ENCODE measurements at places on chromosomes 7 and 10.

GRCh38 chr10:47372726-47373125 is 11.4 kb downstream of the ZNF488 start:
- DNase-seq: no peak

- DNase-seq: no peak
Measured at GRCh38 chr10:66852811-66853210, 73.0 kb upstream of the LRRTM3 start.

DNA sequence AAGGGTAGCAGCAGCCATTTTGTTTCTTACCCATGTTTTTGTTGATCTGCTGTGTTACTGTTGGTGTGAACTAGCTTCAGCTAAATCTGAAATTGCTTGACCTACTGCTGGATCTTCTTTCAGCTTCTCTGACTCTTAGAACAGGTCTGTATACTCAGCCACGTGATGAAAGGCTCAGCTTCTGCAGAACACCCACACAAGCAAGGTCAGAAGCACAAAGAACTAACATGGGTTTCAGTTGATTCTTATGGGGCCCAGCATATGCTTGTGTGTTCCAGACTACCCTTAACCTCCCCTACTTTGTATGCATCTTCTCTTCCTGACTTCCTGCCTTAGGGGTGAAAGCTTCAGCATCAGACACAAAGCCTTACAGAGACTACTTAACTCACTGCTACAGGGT is 186.8 kb downstream of the HGF start:
- DNase-seq: no peak

DNA sequence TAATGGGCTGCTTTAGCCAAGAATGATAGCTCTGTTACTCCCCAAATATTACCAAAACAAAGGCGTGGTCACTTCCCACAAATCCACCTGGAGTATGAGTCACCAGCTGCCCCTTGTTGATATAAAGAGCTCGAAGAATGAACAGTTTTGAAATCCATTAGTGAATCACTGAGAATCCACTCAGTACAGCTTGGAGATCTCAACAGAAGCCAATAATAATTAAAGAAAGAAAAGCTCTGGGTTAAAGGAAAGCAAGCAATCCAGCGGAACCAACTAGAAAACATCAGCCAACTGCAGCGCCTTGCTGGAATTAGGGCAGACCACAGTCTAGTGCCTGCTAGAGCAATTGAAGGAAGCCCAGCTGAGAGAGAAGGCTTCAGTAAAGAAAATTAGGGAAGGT is 576.0 kb upstream of the C7orf33 start:
- no peak for DNase-seq

GRCh38 chr10:3265088-3265487 is 92.5 kb upstream of the PITRM1 start:
- no peak for DNase-seq

DNA sequence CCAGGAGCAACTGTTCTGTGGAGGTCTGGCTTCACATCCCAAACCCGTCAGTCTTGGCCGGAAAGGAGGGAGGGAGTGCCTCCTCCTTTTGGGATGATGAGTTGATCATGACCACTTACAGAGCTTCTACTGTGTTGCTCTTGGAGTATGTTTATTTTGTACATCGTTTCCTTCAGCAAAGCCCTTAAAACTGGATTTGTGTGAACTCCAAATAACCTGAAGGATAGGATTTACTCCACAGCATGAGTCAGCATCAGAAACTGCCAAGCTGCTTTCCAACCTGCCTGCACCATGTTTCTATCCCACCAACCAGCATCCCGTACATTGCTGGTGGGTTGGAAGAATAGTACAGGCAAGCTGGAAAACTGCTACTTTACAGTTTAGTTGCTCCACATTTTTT is 3.5 kb downstream of the CCDC201 start:
- no peak for DNase-seq

DNA sequence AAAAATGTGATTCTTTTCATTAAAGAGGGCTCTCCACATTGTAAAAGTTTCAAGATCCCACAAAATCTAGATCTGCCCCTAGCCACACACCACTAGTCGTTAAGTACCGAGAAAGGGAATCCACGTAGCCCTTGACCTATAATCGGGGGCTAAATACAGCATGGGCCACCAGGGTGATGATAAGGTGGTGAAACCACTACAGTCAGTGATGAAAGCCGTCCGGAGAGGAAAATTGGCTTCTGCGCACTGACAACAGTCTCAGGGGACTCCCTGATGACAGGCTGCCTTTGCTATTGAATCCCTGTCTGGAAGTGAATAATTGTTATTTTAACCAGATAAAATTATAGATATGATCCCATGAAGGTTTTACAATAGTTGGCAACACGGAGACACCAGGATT is 4.6 kb downstream of the TECTB start:
- DNase-seq: no peak

DNA sequence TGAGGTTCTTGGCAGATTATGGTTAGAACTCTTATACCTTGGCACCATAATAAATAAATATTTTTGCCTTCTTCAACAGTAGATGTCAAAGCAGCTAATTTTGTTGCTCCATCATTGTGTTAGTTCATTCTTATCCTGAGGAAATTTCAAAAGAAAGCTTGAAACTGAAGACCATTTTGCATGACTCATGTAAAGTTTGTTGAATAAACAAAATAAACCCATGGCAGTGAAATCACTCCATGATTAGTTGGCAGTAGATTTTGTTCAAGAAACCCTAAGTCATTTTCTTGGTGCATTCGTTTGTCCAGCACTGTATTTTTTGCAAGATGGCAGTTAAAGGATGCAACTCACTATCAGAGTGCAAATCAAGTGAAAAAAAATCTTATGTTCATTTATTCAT is 91.6 kb downstream of the HECW1 start:
- DNase-seq: no peak

DNA sequence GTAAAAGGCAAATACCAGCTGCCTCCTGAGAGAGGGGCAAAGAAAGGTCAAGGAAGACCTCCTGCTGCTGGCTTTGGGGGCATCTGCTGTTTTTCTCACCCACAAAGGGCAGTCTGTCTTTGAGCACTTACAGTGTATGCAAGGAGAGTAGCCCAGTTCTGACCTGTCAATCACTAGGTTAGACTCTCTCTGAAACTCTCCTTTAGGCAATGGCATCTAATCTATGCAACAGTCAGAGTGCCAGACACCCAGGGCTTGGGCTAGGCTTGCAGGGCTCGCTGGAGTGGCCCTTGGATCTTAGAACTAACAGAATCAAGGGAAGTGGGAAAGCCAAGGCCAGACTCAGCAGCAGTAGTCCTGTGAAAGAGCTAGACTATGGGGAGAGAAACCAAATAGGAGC is 522.9 kb downstream of the NRG3 start:
- DNase-seq: no peak

- no peak for DNase-seq
Measured at GRCh38 chr7:97671571-97671970, 60.3 kb upstream of the TAC1 start.

DNA sequence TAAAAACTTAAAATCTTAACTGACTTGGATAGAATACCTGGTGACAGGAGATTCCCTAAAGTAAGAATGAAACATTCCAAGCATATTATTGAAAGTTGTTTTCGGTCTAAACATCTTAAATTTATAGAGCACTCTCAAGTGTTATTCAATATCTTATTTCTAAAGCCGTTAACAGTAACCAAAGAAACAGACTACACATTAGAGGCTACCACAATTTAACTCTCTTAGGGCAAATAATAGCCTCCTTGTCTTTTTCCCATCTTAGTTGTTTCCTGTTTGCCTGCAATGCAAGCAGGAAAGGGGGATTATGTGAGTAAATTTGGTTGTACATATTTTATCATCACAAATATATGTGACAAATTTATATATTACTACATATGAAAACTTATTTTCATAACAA is 31.4 kb downstream of the NAPEPLD start:
- DNase-seq: no peak

GRCh38 chr10:45407542-45407941 is 33.5 kb downstream of the ALOX5 start:
- no peak for DNase-seq

- no peak for DNase-seq
Measured at GRCh38 chr7:66377045-66377444, 171.9 kb downstream of the TPST1 start.

DNA sequence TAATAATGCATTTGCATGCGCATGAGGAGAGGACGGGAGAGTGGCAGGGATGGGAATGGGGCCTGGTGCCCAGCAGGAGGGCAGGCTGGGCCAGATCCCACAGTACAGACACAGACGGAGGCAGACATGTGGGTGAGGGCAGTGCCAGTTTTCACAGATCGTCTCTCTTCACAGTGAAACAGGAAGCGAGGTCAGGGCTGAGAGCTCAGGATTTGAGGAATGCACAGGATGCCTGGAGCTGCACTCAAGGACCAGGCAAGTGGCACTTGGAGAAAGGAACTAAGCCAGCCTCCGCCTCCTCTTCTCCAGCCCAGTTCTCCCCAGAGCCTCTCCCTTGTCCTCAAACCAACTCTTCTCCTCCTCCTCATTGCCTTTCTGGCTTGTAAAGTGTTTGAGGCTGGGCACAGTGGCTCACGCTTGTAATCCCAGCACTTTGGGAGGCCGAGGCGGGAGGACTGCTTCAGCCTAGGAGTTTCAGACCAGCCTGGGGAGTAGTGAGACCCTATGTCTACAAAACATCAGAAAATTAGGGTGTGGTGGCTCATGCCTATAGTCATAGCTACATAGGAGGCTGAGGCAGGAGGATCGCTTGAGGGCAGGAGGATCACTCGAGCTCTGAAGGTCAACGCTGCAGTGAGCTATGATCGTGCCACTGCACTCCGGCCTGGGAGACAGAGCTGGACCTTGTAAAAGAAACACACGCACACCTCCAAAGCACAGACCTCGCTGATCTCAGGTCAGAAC is 115.2 kb downstream of the HIP1 start:
- DNase-seq: no peak

- no peak for DNase-seq
Measured at GRCh38 chr7:33862946-33863814, 42.2 kb upstream of the BMPER start.

- DNase-seq: no peak
Measured at GRCh38 chr7:88600695-88601094, 158.8 kb upstream of the ZNF804B start.

DNA sequence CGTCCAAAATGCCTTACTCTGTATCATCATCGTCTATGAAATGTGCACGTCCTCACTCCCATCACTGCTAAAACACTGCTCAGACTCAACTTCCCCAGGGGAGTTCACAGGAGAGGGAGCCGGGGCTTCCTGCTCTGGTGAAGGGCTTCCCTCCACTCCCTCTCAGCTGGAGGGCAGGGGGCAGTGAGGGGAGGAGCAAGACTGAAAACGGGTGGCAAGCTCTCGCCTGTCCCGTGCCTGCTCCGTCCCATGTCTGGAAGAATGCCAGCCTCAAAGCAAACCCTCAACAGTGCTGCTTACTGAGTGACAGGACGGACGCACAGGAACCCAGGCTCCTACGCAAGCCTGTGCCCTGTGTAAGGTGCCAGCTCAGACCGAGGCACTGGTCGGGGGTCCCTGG is 25.1 kb downstream of the PRKAG2 start:
- no peak for DNase-seq

DNA sequence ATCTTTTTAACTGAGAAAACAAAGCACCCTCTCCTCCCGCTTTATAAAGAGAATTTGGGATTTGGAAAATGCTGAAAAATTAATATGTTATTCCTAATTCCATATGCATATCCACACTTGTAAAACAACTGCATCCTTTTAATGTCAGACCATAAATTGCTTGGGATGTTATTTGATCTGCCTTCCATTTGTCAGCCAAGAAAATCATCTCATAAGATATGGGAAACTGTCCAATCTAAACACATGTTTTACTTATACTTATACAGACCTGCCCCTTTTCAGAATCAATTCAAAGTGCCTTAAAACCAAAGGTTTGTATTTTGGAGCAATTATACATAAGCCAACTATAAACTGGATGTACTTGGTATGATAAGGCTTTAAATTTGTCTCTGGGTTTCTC is 595.5 kb upstream of the PFKP start:
- no peak for DNase-seq

GRCh38 chr10:119758448-119759195 is 32.8 kb downstream of the INPP5F start:
- no peak for DNase-seq

DNA sequence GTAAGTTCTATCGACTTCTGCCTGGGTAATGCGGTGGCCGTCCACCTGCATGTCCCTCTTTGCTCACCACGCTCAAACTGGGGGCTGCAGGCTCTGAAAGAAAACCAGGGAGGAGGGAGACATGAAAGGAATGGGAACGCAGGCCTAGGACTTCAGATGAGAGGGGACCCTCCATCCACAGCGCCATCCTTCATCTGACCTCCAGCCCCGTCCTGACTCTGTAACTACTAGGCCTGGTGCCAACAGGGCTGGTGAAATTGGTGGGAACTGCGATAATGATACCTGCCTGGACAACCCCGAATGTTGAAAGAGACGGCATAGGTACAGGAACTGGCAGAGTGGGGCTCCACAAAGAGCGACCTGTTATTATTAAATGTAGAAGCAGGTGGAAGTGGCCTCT is 1.3 kb upstream of the ECHDC3 start:
- DNase-seq: no peak

DNA sequence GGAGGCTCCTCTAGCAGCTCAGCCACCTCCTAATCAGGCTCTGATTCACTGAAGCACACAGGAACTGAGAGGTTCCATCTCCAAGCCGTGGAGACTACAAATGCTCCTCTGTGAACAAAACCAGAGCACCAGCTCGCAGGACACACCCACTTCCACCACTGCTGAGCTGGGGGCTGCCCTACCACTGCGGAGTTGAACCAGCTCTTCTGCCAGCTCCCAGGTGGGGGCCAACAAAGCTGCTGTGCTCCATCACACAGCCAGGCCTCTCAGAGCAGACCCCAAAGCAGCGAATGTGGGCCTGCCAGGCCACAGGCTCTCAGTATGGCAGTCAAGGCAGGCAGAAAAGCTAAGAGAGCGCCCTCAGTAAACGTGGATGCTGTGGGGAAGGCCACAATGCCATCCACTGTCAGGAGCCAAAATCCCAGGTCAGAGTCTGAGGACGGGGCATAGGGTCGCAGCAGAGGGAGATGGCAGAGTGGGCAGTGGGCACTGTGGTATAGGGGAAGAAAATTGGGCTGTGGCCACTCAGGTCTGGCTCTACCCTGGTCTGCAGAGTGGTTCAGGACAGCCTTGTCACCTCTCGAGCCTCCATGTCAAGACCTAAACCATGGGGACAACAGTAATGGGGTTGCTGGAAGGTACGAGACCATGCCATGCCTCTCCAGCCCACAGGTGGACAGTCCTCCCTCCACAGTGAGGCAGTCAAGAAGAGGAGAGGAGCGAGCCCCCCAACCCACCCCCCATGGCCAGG is 82.1 kb downstream of the GRID1 start:
- DNase-seq: no peak

DNA sequence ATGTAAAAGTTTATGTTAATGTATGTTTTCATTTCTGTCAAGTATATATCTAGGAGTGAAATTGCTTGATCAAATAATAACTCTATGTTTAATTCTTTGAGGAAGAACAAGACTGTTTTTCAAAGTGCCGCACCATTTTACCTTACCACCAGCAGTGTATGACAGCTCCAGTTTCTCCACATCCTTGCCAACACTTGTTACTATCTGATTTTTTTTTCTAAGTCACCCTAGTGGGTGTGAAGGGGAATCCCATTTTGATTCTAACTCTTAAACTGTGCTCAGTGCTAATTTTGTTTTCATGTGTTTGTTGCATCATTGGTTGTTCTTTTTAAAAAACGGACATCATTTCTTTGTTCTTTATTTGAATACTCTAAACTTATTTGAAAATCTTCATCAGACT is 120.2 kb upstream of the CDK6 start:
- DNase-seq: no peak

- no peak for DNase-seq
Measured at GRCh38 chr10:13707156-13707881, 120.6 kb downstream of the PRPF18 start.

GRCh38 chr7:155388561-155388960 is 69.4 kb upstream of the EN2 start:
- DNase-seq: no peak
